AG08396 (cell line): ENCODE measurements at places on chromosomes 5 and 9.

GRCh38 chr9:108239696-108240321 lies 616.0 kb downstream of the ACTL7B start:
- DNase-seq, result no peak

- DNase-seq, result no peak
Measured at GRCh38 chr5:36261186-36261585, 19.5 kb upstream of the NADK2 start.

DNA sequence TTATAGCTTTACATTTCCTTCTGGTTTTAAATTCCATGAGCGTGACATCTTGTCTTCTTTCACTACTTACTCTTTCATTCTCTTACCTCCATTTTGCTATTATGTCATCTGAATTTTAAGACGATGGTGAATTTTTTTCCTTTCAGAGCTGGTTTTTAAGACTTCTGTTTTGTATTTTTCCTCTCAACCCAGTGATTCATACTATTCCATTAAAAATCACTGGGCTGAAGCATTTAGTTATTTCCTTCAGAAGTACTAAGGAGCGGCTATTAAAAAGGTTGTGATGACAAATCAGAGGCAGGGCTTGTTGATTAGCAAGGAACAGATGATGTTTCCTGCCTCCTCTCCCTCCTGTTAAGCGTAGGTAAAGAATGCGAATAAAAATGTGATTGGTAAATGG lies 16.5 kb downstream of the AGXT2 start:
- DNase-seq, result no peak

GRCh38 chr9:137650259-137650658 lies 31.5 kb downstream of the EHMT1 start:
- DNase-seq, result no peak

DNA sequence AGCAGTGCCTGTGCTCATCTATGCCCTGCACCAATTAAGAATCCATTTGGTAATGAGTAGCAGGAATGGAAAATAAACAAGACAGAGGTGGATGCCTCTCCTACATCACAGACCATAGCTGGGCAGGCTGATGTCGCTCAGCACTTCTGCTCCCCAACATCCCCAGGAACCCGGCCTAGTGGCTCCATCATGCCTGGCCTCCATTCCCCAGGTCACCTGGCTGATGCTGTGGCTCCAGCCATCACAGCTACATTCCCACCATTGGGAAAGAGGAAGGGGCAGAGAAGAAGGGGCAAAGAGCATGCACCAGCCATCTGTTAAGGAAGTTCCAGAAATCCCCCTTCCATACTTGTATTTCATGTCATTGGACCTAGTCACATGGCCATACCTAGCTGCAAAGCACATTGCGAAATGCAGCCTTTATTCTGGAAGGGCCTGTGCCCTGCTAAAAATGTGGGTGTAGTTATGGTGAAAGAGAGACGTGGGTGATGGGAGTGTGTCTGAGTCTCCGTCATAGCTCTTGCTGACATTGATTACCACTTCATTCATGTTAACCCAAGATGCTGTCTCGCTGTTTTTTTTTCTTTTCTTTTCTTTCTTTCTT lies 86.1 kb upstream of the ADAMTS2 start:
- no peak for DNase-seq

GRCh38 chr5:125847561-125847960 lies 575.6 kb upstream of the GRAMD2B start:
- no peak for DNase-seq

DNA sequence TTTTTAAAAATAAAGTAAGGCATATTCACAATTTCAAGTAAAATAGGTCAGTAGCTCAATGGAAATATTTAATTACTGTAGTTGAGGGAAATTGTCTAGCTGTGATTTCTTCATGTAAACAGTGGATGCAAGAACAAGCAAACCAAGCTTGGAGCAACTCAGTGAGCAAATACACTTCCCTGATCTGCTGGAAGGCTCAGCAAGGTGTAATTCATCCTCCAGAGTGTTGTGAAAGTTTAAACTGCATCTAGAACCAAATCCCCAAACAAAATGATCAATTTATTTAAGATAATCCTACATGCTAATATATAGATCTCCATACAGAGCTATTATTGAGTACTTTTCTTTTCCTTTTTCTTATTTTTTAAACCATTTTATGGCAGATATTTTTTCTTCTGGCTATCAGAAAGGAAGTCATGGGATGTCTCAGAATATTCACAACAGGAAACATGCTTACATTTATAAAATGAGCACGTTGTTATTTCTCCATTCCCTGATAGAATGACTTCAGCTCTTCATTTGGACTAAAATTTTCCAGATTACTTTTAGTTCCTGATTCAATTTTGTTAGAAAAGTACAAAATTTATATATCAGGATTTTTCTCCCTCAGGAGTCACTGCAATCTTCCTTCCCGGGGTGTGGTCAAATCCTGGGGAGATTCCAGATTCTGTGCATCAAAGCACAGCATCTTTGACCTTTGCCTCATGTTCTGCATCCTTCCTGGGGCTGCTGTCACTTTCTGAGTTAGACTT lies 219.2 kb upstream of the ELL2 start:
- no peak for DNase-seq

DNA sequence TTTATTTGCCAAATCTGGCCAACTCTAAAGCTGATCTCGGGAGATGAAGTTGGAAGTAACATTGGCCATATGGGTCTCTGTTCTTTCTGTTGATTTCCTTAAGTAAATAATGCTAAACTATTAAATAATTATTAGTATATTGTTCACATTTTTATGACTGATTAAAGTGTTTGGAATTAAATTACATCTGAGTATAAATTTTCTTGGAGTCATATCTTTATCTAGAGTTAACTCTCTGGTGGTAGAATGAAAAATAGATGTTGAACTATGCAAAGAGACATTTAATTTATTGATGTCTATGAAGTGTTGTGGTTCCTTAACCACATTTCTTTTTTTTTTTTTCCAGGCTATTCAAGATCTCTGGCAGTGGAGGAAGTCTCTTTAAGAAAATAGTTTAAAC lies 9.3 kb upstream of the FGF18 start:
- DNase-seq, result no peak
